ENCODE measurements at places on chromosomes 13 and 19.

DNA sequence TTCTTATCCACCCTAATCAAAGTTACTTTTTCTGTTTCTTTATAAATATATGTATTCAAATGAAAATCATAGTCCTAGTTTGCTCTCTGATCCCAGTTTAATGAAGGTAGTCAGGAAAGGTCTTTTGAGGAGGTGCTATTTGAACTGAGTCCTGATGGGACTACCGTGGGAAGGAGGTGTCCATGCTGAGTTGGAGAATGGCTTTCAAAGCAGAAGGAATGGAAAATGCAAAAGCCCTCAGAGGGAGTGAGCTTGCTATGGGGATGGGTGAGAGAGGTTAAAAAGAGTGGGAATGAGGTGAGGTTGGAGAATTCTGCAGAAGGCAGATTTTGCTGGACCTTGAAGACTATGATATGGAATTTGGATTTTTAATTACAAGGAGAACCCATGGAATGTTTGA lies 193.6 kb downstream of the GPC6 start:
- no peak for DNase-seq

DNA sequence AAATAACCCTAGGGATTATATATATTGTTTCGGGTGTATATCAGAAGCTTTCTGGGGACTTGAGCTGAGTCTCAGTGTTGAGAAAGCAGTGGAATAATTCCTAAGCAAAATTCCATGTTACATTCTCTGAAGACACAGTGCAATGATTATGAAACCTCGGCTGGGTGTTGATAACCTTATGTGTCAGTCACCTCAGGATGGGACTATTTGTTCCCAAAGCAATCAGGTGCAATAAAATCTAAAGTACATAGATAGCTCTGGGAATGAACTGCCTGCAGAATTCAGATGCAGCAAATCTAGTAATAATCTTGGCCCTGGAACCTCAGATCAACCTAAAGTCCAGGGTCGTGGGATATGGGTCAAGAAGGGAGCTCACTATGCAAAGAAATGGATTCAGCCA lies 53.0 kb downstream of the EDNRB start:
- no peak for DNase-seq

- no peak for DNase-seq
These were observed 54.6 kb downstream of the OR10H4 start for GRCh38 chr19:16003391-16003790.

GRCh38 chr19:49744946-49745381 lies 18.1 kb downstream of the TSKS start:
- DNase-seq = no peak

DNA sequence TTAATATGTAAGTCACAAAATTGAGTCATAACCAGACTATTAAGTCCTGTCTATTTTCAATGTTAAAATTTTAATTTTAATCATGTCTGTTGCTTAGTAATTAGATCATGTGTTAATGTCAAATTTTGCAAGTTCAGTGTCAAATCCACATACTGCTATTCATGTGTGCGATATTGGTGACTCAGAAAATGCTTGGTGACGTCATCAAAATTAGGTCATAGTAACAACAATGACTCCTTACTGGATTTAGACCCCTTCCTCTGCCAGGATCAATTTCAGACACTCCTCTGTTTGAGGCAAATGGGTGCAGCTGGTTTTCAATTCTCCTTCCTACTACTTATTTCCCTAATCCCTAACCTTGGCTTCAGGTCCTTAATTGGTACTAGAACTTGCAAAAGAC lies 1394.3 kb upstream of the SLC10A2 start:
- DNase-seq = no peak

DNA sequence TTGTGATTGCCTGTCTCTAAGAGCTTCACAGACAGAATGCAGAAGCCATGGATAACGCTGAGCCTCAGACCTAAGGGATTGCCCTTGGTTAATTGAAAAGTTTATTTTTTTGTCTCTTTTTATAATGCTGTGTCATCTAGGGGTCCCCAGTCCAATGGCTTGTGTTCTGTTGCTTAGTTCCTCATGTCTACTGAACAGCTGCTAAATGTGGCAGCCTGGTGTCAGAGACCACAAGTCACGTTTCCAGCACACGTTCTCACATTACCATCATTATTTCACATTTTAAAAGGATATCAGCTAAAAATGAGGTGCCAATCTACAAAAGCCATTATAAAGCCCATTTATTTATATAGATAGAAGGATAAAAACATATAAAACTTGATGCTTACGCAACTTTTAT lies 1362.0 kb downstream of the PCDH9 start:
- no peak for DNase-seq

DNA sequence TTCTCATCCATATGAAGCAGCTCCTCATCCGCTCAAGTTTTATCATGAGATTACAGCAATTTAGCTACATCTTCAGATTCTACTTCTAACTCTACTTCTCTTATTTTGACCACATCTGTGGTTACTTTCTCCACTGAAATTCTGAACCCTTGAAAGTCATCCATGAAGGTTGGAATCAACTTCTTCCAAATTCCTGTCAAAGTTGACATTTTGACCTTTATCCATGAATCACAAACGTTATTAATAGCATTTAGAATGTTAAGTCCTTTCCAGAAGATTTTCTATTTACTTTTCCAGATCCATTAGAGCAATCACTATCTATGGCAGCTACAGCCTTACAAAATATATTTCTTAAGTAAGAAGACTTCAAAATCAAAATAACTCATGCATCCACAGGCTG lies 421.7 kb upstream of the GPC6 start:
- no peak for DNase-seq

DNA sequence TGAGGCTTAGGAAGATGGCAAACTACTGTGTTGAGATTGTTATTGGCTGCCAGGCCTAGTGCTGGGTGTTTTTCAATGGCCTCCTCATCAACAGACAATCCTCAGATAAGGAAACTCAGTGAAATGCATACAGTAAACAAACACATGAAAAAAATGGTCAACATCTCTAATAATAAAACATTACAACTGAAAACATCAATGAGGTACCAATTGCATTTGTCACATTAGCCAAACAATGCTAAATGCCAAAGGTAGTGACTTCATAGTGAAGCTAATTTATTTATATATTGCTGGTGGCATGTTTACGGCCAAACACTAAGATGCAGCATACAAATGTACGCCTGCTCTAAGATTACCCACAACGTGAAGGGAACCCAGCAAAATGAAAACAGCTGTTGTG lies 224.0 kb upstream of the UBL3 start:
- DNase-seq = no peak

DNA sequence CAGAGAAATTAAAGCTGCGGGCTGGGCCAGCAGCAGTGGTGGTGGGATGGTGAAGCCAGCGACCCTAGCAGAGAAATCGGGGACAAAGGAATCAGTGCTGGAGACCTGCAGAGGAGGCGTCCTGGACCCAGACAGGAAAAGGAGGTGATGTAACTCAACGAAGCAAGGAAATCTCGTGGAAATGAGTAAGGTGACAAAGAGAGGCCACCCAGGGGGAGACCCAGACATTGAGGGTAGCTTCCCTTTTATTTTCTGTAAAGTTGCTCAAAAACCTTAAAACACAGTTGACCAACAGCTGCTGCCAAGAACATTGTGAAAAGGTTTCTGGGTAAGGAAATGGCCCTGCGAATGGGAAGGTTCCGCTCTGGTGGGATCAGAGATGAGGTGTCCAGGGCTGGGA lies 13.3 kb upstream of the RETN start:
- DNase-seq = no peak

DNA sequence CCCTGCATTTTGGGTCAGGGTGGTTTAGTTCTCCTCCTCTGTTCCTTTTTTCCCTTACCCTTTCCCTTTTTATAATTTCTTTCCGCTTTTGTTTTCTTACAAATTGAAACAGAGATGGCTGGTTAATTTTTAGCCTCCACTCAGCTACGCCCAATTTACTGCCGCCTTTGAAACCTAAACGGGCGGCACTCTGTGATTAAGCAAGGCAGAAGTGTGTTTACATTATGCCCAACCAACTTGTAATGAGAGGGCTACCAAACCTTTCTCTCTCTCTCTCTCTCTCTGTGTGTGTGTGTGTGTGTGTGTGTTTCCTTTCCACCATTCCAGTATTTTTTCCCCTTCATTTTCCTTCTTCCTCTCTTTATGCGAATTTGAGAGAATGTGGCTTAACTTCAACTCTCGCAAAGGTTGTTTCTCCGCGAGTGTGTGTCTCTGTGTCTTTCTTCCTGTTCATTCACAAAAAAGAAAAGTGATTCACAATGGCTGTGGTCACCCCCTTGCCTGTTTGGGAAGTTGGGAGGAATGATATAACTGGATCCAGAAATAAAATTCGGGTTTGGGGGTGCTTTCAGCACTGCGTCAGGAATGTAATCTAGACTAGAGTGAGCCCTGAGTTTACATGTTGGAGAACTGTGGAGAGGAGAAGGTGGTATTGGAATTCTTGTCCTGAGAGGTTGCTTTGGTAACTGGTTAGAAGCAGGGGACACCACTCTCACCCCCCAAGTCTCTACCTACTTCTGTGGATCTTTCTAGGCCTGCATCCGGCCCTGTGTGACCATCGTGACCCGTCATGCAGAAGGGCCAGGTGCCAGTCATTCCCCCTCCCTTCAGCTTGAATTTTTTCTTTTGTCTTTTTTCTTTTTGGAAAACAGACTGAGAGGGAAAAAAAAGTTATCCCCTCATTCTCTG lies 31.4 kb downstream of the NFIX start:
- DNase-seq = no peak

GRCh38 chr19:17107546-17108452 lies 32.2 kb downstream of the MYO9B start:
- peak; percentile 27 for DNase-seq

Data from NK-92 treated with Interleukin-12 subunit alpha and Interleukin-12 subunit beta, amount 100 ng/mL, for 24 hours (cell line).